Activated CD4-positive, alpha-beta T cell treated with anti-CD3 and anti-CD28 coated beads for 48 hours (primary cell): ENCODE measurements at places on chromosomes 11 and 22.

DNA sequence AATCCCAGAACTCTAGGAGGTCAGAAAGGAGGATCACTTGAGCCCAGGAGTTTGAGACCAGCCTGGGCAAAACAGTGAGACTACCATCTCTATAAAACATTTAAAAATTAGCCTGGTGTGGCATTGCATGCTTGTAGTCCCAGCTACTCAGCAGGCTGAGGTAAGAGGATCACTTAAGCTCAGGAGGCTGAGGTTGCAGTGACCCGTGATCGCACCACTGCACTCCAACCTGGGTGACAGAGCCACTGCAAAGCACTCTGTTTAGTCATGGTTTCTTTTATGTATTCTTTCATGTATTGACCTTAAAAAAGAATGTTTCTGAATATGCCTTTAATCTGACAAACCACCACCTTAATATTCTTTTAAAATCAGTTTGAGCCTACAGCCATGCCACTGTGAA, 52.2 kb downstream of the BIRC2 start:
- DNase-seq, result no peak

GRCh38 chr11:84437071-84437980, 1151.2 kb upstream of the CCDC90B start:
- DNase-seq, result no peak

DNA sequence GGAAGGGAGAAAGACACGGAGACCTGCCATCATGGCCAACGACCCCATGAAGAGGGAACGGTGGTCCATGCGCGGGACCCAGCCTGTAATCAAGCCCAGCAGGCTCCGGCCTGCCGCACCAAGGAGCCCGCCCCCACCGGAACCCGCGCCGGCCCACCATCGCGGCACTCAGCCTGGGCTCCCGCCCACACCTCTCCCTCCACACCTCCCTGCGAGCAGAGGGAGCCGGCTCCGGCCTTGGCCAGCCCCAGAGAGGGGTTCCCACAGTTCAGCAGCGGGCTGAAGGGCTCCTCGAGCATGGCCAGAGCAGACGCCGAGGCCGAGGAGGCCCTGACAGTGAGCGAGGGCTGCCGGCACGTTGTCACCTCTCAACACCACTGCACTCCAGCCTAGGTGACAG, 1302.8 kb upstream of the CNTN5 start:
- DNase-seq, result no peak

DNA sequence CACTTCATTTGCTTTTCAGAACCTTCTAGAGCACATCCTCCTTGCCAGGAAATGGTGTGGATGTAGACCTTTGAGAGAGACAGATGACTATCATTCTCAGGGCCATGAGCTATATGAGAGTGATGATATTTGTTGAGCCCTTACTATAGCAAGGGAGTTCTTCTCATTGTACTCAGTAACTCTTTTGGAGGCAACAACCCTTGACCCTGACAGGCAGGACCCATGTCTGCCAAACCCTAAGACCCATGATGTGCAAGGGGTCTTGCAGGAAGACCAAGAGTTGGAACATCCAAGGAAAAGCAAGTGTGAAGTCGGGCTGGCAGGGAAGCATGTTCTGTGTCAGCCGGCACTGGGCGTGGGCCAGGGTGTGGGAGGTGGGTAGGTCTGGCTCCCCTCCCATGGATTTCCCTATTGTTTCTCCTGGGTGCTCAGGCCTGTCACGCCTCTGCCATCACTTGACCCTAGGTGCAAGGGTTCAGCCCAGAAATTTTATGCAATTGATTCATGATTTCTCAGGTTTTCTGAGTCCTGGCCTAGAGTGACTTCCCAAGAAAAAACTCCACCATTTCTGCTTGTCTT, 1.2 kb downstream of the FOLR3 start:
- DNase-seq, result no peak

- DNase-seq, result no peak
Measured at GRCh38 chr11:92240916-92241315, 16.3 kb downstream of the FAT3 start.

DNA sequence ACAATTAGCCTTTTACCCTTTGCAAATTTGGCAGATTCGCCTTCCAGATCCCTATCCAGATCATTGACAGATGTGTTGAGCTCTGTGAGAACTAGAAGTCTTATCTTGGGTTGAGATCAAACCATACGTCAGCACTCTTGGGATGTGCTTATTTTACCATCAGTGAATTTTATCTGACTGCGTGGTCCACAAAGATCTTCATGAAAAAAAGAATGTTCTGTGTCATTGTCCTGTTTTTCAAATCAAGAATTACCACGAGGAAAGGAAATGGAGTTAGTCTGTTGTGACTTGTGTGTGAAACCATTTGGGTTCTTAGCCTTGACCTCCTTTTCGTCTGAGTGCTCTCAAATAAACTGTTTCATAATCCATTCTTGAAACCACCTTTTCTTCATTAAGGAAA, 86.2 kb upstream of the SORL1-AS1 start:
- DNase-seq, result no peak

DNA sequence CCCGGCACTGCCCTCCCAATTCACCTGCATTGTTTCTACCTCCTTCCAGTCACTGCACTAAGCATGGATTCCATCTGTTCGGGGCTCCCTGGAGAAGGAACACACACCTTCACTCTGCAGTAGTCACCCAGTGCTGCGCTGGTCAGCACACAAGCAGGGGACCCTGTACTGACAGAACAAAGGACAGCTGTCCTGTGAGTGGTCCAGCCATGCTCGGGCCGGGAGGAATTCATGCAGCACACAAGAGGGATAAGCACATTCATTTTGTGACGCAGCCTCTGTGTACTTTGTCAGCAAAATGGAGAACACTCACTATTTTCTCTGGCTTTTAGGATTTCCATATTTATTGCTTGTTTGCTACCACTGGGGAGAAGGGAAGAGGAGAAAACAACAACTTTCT, 167.3 kb downstream of the NTM start:
- DNase-seq, result no peak

GRCh38 chr11:73746701-73747100, 14.2 kb downstream of the RAB6A start:
- no peak for DNase-seq

GRCh38 chr22:41989246-41989645, 9.3 kb upstream of the WBP2NL start:
- DNase-seq, result no peak

DNA sequence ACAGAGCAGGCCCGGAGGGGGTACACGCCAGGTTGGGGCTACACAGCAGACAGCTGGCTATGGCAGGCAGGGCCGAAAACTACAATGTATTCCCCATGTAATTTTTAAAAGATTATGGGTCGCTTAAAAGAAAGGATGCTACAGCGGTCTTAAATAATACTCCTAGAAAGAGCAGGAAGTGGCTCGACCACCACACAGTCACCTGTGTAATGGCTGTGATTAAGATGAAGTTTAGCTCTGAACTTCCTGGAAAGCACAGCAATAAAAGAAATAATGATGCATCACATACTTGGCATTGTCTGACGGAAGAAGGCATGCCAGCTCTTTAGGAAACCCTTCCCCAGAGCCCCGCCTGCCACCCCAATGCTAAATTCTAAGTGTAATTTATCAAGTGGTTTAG, 32.6 kb downstream of the WNT11 start:
- DNase-seq, result no peak

GRCh38 chr11:102343809-102344208, 3.2 kb upstream of the BIRC2 start:
- no peak for DNase-seq

GRCh38 chr11:64122411-64123410, 43.2 kb downstream of the MACROD1 start:
- DNase-seq, result no peak

DNA sequence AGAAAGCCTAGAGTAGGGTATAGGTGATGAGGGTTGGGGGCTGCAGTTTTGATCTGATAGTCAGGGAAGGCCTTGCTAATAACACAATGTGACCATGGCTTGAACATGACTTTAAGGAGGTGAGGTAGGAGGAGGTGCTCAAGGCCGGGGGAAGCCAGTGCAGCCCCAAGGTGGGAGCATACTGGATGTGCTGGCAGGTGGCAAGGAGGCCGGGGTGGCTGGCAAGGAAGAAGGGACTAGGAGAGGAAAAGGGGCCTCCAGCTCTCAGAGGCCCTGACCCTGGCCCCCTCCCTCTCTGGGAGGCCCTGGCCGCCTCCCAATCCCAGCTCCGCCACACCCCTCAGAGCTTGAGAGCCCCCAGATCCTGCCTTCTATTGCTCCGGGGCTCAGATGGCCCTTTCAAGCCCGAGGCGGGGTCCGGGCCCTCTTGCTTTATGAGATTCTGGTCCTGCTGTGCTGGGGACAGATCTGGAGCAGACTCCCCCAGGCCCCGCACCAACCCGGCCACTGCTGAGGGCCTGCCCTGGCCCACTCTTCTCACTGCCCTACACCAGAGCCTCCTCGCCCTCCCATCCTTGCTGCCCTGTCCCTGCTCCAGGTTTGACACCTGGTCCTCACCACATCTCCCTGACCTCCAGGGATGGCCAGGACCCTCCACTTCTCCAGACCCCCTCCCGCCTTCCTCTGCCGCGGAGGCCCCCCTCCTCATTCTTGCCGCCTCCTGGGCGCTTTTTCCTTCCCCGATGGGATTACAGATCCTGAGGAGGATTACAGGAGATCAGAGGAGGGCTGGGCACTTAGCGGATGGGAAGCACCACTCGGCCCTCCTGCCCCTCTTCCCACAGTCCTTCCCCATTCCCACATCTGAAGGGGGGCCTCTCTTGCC, 1.8 kb downstream of the PITPNM1 start:
- no peak for DNase-seq

GRCh38 chr11:119266517-119267255, 50.2 kb downstream of the MCAM start:
- DNase-seq, result no peak

- no peak for DNase-seq
Measured at GRCh38 chr11:101835506-101836063, 79.2 kb upstream of the CEP126 start.

- DNase-seq, result no peak
Measured at GRCh38 chr11:8693555-8693954, 11.0 kb downstream of the RPL27A start.

- peak; percentile 32 for DNase-seq
Measured at GRCh38 chr22:50186761-50187523, 1.2 kb downstream of the TRABD start.

DNA sequence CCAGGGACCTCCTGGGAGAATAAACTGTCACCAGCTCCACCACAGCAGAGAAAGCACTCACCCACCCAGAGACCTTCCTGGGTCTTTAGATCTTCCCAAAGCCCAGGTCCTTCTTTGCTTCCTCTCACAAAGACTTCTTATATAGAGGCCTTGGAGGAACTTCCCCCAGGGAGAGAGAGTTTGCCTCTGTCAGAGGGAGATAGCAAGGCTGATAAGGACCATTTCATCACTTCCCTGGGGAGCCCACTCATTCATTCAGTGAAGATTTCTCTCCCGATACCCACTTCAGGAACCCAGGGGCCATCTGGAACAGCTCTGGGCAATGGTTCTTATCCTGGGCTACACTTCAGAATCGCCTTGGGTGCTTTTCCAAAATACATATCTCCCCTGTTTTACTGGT, at the start of gene PRG2:
TSS of gene PRG2 (minus strand) at position 116 of the 400 bp plus-strand sequence. CDS start 706 bp downstream, outside the sequence.
- DNase-seq, result no peak

GRCh38 chr22:35966314-35967045, 62.1 kb downstream of the RBFOX2 start:
- no peak for DNase-seq

DNA sequence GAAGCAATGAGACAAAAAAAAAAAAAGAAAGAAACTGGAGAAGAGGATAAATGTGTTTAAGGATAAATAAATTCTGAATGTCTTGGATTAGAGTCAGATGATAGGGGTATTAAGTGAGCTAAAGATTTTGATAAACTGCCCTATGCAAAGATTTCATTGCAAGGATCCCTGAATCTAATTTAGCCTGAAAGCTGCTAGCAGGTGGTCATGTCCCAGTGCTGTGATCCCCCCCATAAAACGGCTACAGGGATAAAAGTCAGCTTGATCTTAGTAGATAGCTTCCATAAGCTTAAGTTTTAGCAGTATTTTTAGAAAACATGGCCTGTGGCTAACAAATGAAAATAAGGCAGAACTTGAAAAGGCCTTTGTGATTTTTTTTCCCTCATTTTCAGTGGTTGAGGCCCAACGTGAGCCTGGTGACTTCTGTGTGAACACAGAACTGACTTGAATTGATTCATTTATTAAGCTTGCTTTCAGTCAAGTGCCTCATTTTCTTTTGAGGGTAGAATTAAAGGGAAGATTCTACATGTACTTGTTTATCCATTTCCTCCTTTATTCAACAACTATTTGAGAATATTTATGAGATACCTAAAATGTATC, 44.5 kb downstream of the CD44 start:
- DNase-seq, result no peak

GRCh38 chr22:42915980-42916765, 59.1 kb upstream of the ARFGAP3 start:
- DNase-seq, result no peak

- DNase-seq, result no peak
Measured at GRCh38 chr22:36643033-36643432, 60.5 kb downstream of the CACNG2 start.

DNA sequence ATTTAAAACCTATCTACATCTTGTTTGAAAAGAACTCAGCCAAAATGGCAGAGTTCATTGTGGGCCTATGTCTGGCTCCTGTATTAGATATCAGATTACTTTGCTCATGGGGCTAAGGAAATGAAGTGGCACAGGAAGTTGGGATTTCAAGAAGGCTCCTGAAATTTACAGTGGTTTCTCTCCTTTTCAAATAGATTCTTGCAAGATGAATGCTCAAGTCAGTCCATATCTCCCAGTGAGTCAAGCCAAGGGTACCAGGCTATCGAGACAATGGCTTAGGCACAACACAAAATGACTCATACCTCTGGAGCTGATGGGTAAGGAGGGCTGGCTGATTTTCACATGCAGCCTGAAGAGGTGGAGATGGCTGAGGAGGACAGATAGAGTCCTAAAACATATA, 24.1 kb upstream of the APOA1 start:
- no peak for DNase-seq

GRCh38 chr11:74819400-74819799, 70.8 kb downstream of the RNF169 start:
- no peak for DNase-seq

DNA sequence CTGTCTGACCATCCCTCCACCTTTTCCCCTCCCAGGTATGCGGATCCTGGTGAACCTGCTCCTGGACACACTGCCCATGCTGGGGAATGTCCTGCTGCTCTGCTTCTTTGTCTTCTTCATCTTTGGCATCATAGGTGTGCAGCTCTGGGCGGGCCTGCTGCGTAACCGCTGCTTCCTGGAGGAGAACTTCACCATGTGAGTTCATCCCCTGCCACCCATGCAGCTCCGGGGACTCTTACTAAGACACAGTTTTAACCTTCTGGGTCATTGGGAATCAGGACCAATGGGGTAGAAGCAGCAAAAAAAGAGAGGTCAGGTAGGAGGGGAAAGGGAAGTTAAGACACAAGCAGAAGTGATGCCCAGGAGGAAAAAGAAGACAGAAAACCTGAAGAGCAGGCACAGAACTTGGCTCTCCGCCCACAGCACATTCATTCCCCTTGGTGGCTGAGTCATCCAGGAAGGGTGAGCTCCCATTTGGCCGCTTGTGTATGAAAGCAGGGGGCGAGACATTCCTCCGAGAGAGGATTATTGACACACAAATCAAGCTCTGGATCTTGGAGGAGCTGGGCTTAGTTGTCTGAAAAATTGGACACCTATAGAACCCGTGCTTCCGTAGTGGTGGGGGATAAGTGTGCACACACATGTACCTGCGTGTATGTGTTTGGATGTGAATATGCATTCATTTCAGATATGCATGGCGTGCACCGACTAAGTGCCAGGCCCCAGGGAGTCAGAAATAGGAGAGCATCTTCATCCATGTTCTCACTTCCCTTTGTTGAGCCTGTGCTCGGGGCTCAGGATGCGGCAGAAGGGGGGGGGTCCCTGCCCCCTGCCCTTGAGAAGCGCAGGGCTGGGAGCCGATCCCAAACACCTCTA, 64.2 kb downstream of the CACNA1I start:
- peak; percentile 62 for DNase-seq
